ENCODE measurements at places on chromosomes 7 and 10. TPM values are rescaled to one million over a fixed set of nuclear protein-coding genes. Genes with fewer than 3 reads are reported as not detected.

- no peak overlapping the region for H3K4me3 ChIP-seq
- DNase-seq: no peak
- H3K36me3 ChIP-seq: peaks cover 2% of the 10 kb centered on the region
- peaks cover 1% of the 10 kb centered on the region for H3K4me1 ChIP-seq
Measured at GRCh38 chr7:39560408-39560807, 5.8 kb upstream of the YAE1 start.

DNA sequence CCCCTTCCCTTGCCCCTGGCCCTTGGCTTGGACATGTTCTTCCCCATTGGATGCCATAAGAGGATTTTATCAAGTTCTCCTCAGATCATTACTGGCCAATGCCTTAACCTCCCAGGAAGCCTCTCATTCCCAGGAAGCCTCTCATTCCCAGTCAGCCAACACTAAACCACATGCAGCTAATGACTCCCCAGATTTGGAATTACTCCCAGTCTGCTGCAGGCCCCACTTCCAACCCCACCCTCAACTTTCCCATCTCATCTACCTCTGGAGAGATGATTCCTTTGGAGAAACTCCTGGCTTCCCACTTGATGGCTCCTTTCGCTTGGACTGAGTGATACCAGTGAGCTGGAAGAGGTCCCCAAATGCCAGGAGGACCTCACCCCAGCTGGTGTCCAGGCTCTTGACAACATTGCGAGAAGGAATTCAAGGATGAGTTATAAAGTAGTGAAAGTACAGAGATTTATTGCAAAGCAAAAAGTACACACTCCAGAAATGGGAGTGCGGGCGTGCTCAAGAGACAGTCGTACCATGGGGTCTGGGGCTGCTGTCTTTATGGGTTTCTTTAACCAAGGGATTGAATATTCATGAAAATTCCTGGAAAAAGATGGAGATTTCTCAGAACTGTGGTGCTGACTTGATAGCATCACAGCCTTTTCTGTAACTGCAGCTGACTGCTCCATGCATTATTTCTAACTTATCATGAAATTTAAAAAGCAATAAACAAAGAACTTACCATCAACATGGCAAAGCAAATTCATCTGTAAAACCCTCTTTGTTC, 117.2 kb upstream of the ADCY1 start:
- no peak overlapping the region for H3K27ac ChIP-seq
- H3K4me3 ChIP-seq: no peak overlapping the region
- H3K4me1 ChIP-seq: no peaks in the 10 kb centered on the region
- peaks cover 4% of the 10 kb centered on the region for H3K27me3 ChIP-seq

GRCh38 chr10:30022590-30022989, 36.8 kb downstream of the JCAD start:
- no peak overlapping the region for H3K27ac ChIP-seq
- no peak for DNase-seq
- H3K4me3 ChIP-seq: no peak overlapping the region
- peaks cover 7% of the 10 kb centered on the region for H3K36me3 ChIP-seq

- DNase-seq: no peak
- H3K4me3 ChIP-seq: no peak overlapping the region
- H3K27ac ChIP-seq: no peak overlapping the region
- no peaks in the 10 kb centered on the region for H3K4me1 ChIP-seq
- H3K27me3 ChIP-seq: peaks cover 2% of the 10 kb centered on the region
Measured at GRCh38 chr10:106401161-106401560, 763.3 kb downstream of the SORCS1 start.

GRCh38 chr10:116138897-116139296, 134.1 kb downstream of the GFRA1 start:
- peaks cover 3% of the 10 kb centered on the region for H3K4me1 ChIP-seq
- no peak overlapping the region for H3K27ac ChIP-seq
- DNase-seq: no peak
- H3K27me3 ChIP-seq: no peaks in the 10 kb centered on the region

- no peaks in the 10 kb centered on the region for H3K27me3 ChIP-seq
- H3K4me1 ChIP-seq: peaks cover 34% of the 10 kb centered on the region
- no peak for DNase-seq
- peak overlapping the region; percentile 76 for H3K27ac ChIP-seq
- no peak overlapping the region for H3K4me3 ChIP-seq
Measured at GRCh38 chr10:94327649-94328048, 35.1 kb downstream of the NOC3L start.

DNA sequence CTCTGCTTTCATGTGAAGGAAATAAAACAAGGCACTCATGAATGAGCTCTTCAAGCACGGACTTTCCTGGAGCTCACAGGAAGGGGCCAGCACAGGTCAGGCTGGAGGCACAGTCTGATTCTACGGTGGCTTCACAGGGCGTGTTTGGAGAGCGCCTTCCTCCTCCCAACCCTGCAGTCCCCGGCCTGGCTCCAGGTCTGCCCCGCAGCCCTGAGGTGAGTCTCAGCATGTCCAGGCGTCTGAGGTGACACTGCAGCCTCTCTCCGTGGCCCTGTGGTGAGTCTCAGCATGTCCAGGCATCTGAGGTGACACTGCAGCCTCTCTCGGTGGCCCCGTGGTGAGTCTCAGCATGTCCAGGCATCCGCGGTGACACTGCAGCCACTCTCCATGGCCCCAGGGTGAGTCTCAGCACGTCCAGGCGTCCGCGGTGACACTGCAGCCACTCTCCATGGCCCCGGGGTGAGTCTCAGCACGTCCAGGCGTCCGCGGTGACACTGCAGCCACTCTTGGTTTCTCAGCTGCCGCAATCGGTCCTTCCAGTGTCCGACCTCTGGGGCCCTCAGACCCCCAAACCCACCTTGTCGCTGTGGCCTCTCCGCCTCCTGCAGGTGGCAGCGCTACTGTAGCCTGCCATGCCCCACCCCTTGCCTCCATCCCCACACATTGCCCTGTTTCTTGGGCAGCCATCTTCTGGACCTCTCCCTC, 381.7 kb downstream of the DNAJB6 start:
- H3K27ac ChIP-seq: no peak overlapping the region
- H3K36me3 ChIP-seq: no peaks in the 10 kb centered on the region
- no peak overlapping the region for H3K4me3 ChIP-seq
- H3K4me1 ChIP-seq: no peaks in the 10 kb centered on the region
- DNase-seq: peak; percentile 84

DNA sequence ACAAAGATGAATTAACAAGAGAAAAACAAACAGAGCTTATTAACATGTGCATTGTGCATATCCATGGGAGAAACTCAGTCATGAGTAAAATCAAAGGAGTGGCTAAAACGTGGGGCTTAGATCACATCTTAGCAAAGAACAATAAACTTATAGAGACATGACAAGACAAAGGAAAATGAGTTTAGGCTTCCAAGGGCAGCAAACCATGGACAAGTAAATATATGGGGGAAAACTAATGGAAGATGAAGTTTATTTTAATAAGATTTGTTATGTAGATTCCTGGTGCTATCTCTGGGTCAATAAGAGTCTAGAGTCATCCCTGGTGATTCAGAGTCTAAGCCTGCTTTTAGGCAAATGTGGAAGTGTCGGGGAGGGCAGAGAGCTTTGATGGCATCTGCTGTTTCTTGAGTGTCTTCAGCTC, 87.2 kb upstream of the PLPP4 start:
- H3K27me3 ChIP-seq: peaks cover 20% of the 10 kb centered on the region
- H3K27ac ChIP-seq: no peak overlapping the region
- H3K4me1 ChIP-seq: no peaks in the 10 kb centered on the region
- H3K36me3 ChIP-seq: no peaks in the 10 kb centered on the region
- no peak overlapping the region for H3K4me3 ChIP-seq

OR6B1 gene
- not detected for total RNA-seq

GRCh38 chr10:94402204-94402842, at the start of gene TBC1D12:
Gene TBC1D12, plus strand, starts transcription at chr10:94402541. Its CDS starts 73 bp downstream, at chr10:94402614.
- peak within 1 kb of the TSS; percentile 82 for H3K27ac ChIP-seq
- H3K27me3 ChIP-seq: no peaks in the 10 kb centered on the region
- H3K4me3 ChIP-seq: peak within 1 kb of the TSS; percentile 90
- DNase-seq: peak; percentile 96
- no peaks in the 10 kb centered on the region for H3K36me3 ChIP-seq

GRCh38 chr7:55508221-55509011, 63.9 kb downstream of the VOPP1 start:
- no peaks in the 10 kb centered on the region for H3K27me3 ChIP-seq
- H3K36me3 ChIP-seq: peaks cover 1% of the 10 kb centered on the region
- peaks cover 46% of the 10 kb centered on the region for H3K4me1 ChIP-seq
- H3K27ac ChIP-seq: peak overlapping the region; percentile 45
- DNase-seq: no peak

SH2D4B gene
- not detected for total RNA-seq

DNA sequence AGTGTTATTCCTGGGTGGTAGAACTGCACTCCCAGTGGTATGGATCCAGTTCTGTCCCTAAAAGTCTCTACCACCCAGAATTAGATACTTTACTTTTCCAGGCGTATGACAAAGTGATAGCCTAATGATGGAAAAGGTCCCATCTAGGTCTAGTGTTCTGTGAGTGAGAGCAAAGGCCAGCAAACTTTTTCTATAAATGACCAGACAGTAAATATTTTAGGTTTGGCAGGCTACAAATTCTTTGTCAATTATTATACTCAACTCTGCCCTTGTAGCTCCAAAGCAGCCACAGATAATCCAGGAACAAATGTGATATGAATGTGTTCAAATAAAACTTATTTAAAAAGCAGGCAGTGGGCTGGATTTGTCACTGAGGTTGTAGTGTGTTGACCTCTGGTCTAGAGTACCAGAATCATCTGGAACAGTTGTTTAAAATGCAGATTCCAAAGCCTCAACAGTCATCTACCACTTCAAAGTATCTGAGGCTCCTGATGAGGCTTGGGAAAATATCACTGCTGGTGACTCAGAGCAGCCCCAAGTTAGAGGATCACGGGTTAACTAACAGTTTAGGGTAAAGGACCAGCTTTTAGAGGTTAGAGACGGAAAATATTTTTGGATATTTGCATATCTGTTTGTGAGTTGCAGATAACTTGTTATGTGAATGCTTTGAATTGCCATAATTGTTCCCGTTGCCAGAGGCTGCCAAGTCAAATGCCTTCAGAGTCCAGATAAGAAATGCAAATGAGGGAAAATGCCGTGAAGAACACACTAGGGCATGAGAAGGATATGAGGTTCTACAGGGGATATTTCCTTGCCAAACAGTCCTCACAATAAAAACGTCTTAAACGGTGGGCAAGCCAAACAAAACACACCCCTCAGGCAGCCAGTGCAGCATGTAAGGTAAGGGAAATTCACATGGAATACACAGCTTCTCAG, 19.4 kb downstream of the NRAP start:
- H3K27me3 ChIP-seq: no peaks in the 10 kb centered on the region
- DNase-seq: no peak
- H3K27ac ChIP-seq: peak overlapping the region; percentile 18
- H3K4me1 ChIP-seq: peaks cover 21% of the 10 kb centered on the region
- H3K36me3 ChIP-seq: no peaks in the 10 kb centered on the region
- H3K4me3 ChIP-seq: no peak overlapping the region

GRCh38 chr10:84213076-84213475, 12.3 kb downstream of the LRIT2 start:
- H3K27ac ChIP-seq: no peak overlapping the region
- H3K36me3 ChIP-seq: no peaks in the 10 kb centered on the region
- DNase-seq: no peak
- H3K4me1 ChIP-seq: no peaks in the 10 kb centered on the region
- H3K27me3 ChIP-seq: peaks cover 19% of the 10 kb centered on the region

- peaks cover 3% of the 10 kb centered on the region for H3K36me3 ChIP-seq
- H3K4me1 ChIP-seq: peaks cover 81% of the 10 kb centered on the region
- no peaks in the 10 kb centered on the region for H3K27me3 ChIP-seq
- H3K27ac ChIP-seq: peak overlapping the region; percentile 96
Measured at GRCh38 chr10:62583876-62584615, 209.9 kb downstream of the ZNF365 start.

- peaks cover 7% of the 10 kb centered on the region for H3K4me1 ChIP-seq
- H3K4me3 ChIP-seq: peak overlapping the region; percentile 86
- peak; percentile 91 for DNase-seq
- H3K36me3 ChIP-seq: peaks cover 2% of the 10 kb centered on the region
- no peak overlapping the region for H3K27ac ChIP-seq
- H3K27me3 ChIP-seq: no peaks in the 10 kb centered on the region
Measured at GRCh38 chr10:132306864-132307751, 642 bp downstream of the STK32C start.

DNA sequence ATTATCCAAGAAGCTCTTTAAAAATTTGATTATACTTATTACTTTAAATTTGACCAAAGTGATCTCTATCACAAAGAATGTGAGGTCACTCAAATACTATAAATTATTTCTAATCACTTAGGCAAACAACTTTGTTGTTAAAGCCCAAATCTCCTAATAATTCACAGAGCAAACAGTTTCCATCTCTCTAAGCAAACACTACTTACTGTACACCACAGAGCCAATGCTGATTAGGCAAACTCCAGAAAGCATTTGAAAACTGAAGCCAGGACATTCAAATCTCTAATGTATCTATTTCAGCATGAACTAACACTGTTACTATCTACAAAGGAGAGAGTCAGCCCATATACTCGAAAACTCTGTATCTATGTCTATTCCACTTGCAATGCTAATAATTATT, 107.1 kb downstream of the RNF32 start:
- H3K27me3 ChIP-seq: no peaks in the 10 kb centered on the region
- peaks cover 2% of the 10 kb centered on the region for H3K36me3 ChIP-seq
- peaks cover 7% of the 10 kb centered on the region for H3K4me1 ChIP-seq
- H3K27ac ChIP-seq: no peak overlapping the region
- H3K4me3 ChIP-seq: no peak overlapping the region
- DNase-seq: no peak

DNA sequence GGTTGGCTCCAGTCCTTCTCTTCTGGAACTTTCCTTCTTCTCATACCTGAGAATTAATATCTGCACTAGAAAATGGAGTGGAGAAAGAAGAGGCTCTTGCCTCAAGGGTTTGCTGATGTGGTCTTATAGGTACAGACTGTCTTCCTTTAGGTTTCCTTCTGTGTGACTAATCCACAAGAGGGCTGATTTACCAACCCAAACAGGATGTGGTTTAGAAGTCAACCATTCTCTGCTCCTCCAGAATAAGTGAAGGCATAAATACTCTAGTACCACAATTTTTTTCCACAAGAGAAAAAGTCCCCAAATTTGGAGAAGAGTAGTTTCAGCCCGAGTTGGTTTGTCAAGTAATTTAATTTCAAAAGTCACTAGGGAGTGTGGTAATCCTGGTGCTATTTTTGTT, 85.8 kb downstream of the NRP1 start:
- H3K27ac ChIP-seq: peak overlapping the region; percentile 24
- H3K4me1 ChIP-seq: peaks cover 41% of the 10 kb centered on the region
- peaks cover 47% of the 10 kb centered on the region for H3K36me3 ChIP-seq
- no peaks in the 10 kb centered on the region for H3K27me3 ChIP-seq

ASAH2 gene
- total RNA-seq: 2.7 TPM

DNA sequence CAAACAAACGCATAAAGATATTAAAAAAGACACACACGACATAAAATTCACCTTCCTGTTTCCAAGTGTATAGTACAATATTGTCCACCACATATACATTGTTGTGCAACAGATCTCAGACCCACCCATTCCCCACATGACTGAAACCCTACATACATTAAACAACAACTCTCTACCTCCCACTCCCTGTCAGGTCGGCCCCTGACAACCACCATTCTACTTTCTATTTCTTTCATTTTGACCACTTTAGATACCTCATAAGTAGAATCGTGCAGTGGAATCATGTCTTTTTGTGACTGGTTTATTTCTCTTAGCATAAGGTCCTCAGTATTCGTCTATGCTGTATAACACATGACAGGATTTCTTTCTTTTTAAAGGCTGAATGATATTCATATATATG, 320.5 kb downstream of the BBS9 start:
- no peak overlapping the region for H3K27ac ChIP-seq
- no peak overlapping the region for H3K4me3 ChIP-seq
- no peak for DNase-seq
- no peaks in the 10 kb centered on the region for H3K27me3 ChIP-seq
- H3K36me3 ChIP-seq: no peaks in the 10 kb centered on the region

GRCh38 chr7:86904949-86905834, 154.3 kb downstream of the ELAPOR2 start:
- H3K27ac ChIP-seq: no peak overlapping the region
- H3K4me1 ChIP-seq: no peaks in the 10 kb centered on the region
- no peak overlapping the region for H3K4me3 ChIP-seq
